ENCODE measurements at places on chromosomes 7 and 10. TPM values are rescaled to one million over a fixed set of nuclear protein-coding genes. Genes with fewer than 3 reads are reported as not detected.

The SOSTDC1 gene
- total RNA-seq: not detected

The KIF5B gene
- total RNA-seq: 137 TPM

The PDE6C gene
- total RNA-seq: not detected

The MMD2 gene
- total RNA-seq: not detected

The CRYGN gene
- total RNA-seq: not detected

The PAPOLB gene
- not detected for total RNA-seq

The CCDC172 gene
- not detected for total RNA-seq

GRCh38 chr7:113285411-113285810 is 167.1 kb upstream of the SMIM30 start:
- H3K27ac ChIP-seq: no peak overlapping the region
- DNase-seq: peak; percentile 48
- H3K4me1 ChIP-seq: peaks cover 21% of the 10 kb centered on the region
- H3K36me3 ChIP-seq: no peaks in the 10 kb centered on the region
- no peak overlapping the region for H3K4me3 ChIP-seq

GRCh38 chr7:129053938-129054437 is 923 bp downstream of the TNPO3 start:
- H3K4me3 ChIP-seq: peak overlapping the region; percentile 97
- peak; percentile 62 for DNase-seq
- H3K4me1 ChIP-seq: peaks cover 21% of the 10 kb centered on the region
- peak overlapping the region; percentile 97 for H3K27ac ChIP-seq

DNA sequence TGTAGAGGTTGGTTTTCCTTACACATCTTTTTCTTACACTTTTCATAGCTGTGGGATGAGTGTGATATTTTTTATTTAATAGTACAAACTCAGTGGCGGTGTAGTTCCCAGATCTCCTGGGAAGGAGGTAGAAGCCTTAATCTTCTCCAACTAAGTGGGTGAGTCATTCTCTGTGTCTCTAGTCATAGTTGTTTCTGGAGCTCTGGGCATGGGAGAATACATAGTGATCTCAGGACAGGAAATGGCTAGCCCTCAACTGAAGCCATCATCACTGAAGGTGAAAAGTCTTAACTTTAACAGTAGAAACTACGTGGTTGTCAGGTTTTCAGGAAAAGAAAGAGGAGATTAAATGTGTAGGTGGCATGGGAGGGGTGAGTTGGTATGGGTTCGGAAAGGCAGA is 319.4 kb upstream of the FZD8 start:
- no peaks in the 10 kb centered on the region for H3K36me3 ChIP-seq
- no peaks in the 10 kb centered on the region for H3K27me3 ChIP-seq
- no peaks in the 10 kb centered on the region for H3K4me1 ChIP-seq
- no peak overlapping the region for H3K4me3 ChIP-seq
- DNase-seq: peak; percentile 70
- H3K27ac ChIP-seq: no peak overlapping the region

DNA sequence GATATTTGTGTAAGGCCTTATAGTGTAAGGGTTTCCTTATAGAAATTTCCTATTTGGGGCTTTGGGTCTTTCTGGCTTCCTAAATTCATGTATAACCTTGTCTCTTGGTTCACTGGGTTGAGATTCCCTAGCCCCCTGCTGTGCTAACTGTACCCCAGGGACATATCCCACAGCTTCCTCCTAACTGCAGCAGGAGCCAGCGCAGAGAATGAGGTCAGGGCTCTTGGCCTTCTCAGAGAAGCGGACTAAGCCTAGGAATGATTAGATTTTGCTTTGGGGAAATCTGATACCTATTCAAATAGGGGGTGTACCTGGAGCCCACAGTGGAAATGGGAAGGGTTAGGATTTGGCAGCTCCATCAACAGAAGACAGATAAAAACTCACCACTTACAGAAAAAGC is 138.1 kb upstream of the EFCAB10 start:
- peaks cover under 1% of the 10 kb centered on the region for H3K4me1 ChIP-seq
- no peaks in the 10 kb centered on the region for H3K27me3 ChIP-seq
- no peak overlapping the region for H3K4me3 ChIP-seq
- H3K36me3 ChIP-seq: no peaks in the 10 kb centered on the region
- no peak for DNase-seq

- H3K4me3 ChIP-seq: no peak overlapping the region
- H3K27ac ChIP-seq: no peak overlapping the region
- DNase-seq: no peak
- H3K36me3 ChIP-seq: no peaks in the 10 kb centered on the region
Observed at GRCh38 chr10:77774940-77775391, 137.4 kb upstream of the KCNMA1 start.

DNA sequence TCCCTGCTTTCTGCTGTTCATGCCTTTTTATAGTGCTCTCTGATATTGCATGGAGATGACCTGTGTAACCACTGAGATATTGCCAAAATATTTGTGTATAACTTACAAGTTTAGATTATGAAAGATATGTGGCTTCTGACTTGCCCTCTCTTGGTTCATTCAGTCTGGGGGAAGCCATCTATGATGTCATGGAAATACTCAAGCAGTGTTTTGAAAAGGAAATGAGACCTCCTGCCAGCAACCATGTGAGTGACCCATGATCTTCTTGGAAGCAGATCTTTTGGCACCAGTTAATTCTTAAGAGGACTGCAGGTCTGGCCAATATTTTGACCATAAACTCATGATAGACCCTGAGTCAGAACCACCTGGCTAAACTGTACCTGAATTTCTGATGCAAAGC is 183.0 kb downstream of the THSD7A start:
- H3K36me3 ChIP-seq: no peaks in the 10 kb centered on the region
- no peak overlapping the region for H3K27ac ChIP-seq

DNA sequence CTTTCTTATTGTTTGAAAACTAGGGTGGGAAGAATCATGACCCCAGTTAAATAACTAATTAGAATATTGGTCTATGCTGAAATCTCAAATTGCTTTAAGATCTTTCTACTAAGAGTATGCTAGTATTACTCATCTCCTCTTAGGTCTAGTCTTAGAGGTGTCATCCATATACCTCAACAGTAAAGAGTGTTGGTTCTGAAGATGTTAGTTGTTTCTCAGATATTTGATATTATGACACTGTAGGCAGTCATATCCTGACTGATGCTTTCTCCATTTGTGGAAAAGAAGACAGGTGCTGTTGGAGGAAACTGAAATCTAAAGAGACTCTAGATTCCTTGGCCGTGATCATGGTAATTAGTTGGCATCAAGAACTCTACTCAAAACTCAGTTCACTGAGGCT is 21.2 kb downstream of the BPGM start:
- peaks cover 5% of the 10 kb centered on the region for H3K36me3 ChIP-seq
- H3K4me1 ChIP-seq: peaks cover 17% of the 10 kb centered on the region
- no peak overlapping the region for H3K4me3 ChIP-seq
- H3K27ac ChIP-seq: no peak overlapping the region

GRCh38 chr7:77351539-77352004 is 64.6 kb downstream of the GSAP start:
- no peak for DNase-seq
- H3K27ac ChIP-seq: no peak overlapping the region
- peaks cover 5% of the 10 kb centered on the region for H3K4me1 ChIP-seq
- H3K27me3 ChIP-seq: no peaks in the 10 kb centered on the region
- no peaks in the 10 kb centered on the region for H3K36me3 ChIP-seq
- no peak overlapping the region for H3K4me3 ChIP-seq

- DNase-seq: peak; percentile 65
- H3K36me3 ChIP-seq: no peaks in the 10 kb centered on the region
- H3K4me3 ChIP-seq: no peak overlapping the region
- H3K27me3 ChIP-seq: no peaks in the 10 kb centered on the region
Observed at GRCh38 chr10:18689498-18689897, 30.3 kb downstream of the ARL5B start.

DNA sequence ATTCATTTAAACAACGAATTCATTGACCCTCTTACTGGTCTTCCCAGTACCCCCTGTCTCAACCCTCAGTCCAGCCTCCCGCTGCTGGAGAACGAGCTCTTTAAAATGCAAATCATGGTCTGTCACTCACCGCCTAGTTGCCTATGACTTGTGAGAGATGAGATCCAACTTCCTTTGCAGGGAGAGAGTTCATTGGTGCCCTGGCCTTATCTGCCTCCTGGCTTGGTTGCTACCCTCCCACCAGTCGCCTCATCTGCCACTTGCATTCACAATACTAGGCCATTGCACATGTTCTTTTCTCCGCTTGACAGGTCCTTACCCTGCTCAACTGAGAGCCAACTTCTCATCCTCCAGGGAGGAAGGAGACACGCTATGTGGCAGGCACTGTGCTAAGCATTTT is 54.0 kb upstream of the MXI1 start:
- no peaks in the 10 kb centered on the region for H3K36me3 ChIP-seq
- peaks cover 12% of the 10 kb centered on the region for H3K27me3 ChIP-seq
- no peak overlapping the region for H3K27ac ChIP-seq
- H3K4me3 ChIP-seq: no peak overlapping the region
- no peak for DNase-seq

- DNase-seq: peak; percentile 55
- no peaks in the 10 kb centered on the region for H3K27me3 ChIP-seq
- H3K4me1 ChIP-seq: peaks cover 19% of the 10 kb centered on the region
- peaks cover 9% of the 10 kb centered on the region for H3K36me3 ChIP-seq
Observed at GRCh38 chr10:69130251-69130650, 6.3 kb downstream of the VPS26A start.

- H3K4me3 ChIP-seq: no peak overlapping the region
- no peaks in the 10 kb centered on the region for H3K36me3 ChIP-seq
- no peaks in the 10 kb centered on the region for H3K27me3 ChIP-seq
- H3K27ac ChIP-seq: no peak overlapping the region
Observed at GRCh38 chr7:134028853-134029252, 98.3 kb upstream of the LRGUK start.

DNA sequence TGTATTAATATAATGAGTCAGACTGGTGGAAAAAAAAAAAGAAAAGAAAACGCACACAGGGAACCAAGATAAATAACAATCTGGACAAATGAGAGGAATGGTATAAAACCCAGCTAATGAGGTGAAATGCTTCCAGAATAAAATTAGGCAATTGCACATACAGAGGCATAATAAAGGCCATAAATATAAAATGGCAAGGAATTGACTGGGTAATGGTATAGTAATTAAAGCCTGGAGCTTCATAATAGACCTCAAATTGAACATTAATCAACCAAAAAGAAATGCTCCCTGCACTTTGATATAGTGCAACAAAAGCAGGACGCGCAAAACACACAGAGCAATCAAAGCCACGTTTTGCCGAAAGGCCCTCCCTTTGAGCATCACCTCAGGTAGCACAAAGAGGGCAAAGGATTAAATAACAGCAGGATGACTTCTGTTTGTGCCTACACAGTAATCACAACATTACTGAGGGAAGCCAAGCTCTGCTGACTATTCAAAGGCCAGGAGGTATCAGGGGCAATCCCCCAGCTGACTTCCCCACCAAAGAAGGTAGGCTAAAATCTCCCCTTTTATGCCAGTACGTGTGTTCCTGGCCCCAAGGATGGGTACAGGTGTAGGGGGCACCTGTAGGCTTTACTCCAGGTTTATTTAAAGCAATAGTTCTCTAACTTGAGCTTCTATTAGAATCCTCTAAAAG is 343.7 kb downstream of the ELMO1 start:
- H3K4me1 ChIP-seq: no peaks in the 10 kb centered on the region
- no peak for DNase-seq
- no peak overlapping the region for H3K27ac ChIP-seq
- no peak overlapping the region for H3K4me3 ChIP-seq

DNA sequence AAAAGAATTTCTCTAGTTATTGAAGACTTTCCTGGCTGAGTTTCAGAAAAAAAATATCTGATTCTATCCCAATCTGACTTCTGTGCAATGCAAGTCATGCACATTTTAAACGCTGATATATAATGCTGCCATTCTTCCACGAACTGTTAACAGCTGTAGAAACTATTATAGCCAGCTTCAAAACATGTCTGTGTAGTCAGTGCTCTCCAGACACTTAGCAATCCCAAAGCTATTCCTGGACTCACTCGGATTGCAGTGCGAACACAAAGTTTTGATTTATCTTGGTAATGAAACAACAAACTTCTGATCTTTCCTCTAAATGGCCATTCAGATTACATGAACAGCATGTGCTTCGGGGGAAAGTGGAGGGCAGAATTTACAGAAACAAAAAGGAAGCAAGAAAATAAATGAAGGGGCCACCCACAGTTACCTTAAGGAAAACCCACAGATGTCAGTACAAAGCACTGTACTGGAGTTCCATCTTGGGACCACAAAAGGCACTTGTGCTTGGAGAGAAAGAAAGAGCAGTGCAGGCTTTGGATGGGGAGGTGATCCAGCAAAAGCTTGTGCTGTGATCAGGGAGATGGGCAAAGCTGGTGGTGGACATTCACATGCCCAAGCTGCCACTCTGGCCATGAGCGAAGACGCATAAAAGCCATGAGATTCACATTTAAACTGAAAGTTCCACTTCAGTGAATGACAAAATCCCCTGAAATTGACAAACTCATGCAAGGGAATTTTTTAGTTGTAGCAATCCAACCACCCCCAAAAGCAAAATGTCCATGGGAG is 32.1 kb upstream of the ADO start:
- no peak overlapping the region for H3K27ac ChIP-seq
- no peaks in the 10 kb centered on the region for H3K36me3 ChIP-seq
- H3K4me1 ChIP-seq: no peaks in the 10 kb centered on the region
- DNase-seq: peak; percentile 34

GRCh38 chr10:110353244-110354119 is 48.8 kb upstream of the SMNDC1 start:
- H3K4me1 ChIP-seq: peaks cover 48% of the 10 kb centered on the region
- H3K36me3 ChIP-seq: no peaks in the 10 kb centered on the region
- H3K27me3 ChIP-seq: no peaks in the 10 kb centered on the region

- H3K36me3 ChIP-seq: no peaks in the 10 kb centered on the region
- H3K27me3 ChIP-seq: no peaks in the 10 kb centered on the region
- H3K27ac ChIP-seq: no peak overlapping the region
- H3K4me1 ChIP-seq: peaks cover 13% of the 10 kb centered on the region
- no peak overlapping the region for H3K4me3 ChIP-seq
Observed at GRCh38 chr7:105849122-105849855, 27.1 kb downstream of the ATXN7L1 start.

DNA sequence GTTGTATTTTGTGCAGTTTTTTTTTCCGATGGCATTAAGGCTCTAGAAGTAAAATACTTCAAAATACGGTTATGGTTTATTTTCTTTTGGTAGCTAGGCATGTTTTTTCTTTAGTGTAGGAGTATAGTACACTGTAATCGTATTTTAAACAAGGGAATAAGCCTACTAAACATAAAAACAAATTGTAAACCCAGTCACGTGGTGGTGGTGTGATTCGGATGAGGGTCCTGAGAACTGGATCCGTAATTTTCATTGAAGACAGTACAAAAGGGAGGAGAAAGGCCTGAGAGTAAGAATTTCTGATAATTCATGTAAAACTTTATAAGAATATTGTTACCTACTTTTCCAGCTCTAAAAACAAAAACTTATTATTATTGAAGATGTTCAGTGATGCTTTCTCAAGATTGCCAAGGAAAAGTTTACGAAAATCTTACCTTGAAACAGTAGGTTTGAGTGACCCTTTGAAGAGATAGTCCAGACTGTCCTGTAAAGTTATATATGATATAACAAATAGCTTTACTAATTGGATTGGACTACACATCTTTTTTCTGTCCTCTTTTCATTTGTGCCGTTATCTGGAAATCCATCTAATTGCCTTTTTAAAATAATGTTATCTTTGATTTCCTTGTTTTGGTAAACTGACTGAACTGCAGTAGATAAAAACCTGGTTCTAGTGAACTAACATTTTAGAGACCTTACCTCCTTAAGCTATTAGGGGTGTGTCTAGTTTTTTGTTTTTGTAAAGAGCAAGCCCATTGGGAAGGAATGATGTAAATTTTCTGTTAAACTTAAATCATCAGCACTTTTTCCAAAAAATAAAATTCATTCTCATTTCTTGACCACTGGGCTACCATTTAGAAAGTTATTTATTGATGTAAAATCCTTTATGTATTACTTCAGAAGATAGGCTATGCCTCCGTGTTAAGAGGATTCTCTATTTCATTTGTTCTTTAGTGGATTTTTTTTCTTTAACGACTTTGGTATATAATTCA is 1.0 kb upstream of the PBLD start:
- peaks cover 41% of the 10 kb centered on the region for H3K4me1 ChIP-seq
- peak; percentile 34 for DNase-seq
- no peaks in the 10 kb centered on the region for H3K27me3 ChIP-seq
- peak overlapping the region; percentile 93 for H3K27ac ChIP-seq
